ENCODE measurements at places on chromosomes 4 and X.

GRCh38 chr4:122863639-122864038 lies 37.0 kb downstream of the FGF2 start:
- no peak for DNase-seq

GRCh38 chr4:151581570-151581969 lies 172.6 kb downstream of the FHIP1A start:
- no peak for DNase-seq

GRCh38 chrX:72029483-72030411 lies 102.0 kb downstream of the RTL5 start:
- DNase-seq, result no peak

GRCh38 chr4:60002603-60003337 lies 1197.4 kb upstream of the ADGRL3 start:
- DNase-seq, result no peak

- DNase-seq, result no peak
Measured at GRCh38 chrX:19739683-19740082, 147.7 kb downstream of the SH3KBP1 start.

DNA sequence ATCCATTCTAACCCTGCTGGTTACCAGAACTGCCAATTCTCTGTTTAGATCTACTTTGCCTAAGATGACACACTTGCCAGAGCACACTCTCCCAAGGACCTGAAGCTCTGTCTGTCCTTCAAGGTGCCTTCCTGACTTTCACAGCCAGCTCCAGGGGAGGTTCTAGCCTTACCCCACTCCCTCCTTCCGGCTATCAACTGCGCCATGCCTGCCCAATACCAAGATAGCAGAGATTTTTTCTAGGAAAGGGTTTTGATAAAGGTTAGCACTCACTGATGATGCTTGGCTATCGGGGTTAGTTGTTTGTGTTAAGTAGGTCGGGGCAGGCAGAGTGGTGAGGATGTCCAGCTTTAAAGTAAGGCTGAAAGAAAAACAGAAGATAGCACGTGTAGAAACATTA lies 14.3 kb downstream of the ALPK1 start:
- DNase-seq, result no peak

DNA sequence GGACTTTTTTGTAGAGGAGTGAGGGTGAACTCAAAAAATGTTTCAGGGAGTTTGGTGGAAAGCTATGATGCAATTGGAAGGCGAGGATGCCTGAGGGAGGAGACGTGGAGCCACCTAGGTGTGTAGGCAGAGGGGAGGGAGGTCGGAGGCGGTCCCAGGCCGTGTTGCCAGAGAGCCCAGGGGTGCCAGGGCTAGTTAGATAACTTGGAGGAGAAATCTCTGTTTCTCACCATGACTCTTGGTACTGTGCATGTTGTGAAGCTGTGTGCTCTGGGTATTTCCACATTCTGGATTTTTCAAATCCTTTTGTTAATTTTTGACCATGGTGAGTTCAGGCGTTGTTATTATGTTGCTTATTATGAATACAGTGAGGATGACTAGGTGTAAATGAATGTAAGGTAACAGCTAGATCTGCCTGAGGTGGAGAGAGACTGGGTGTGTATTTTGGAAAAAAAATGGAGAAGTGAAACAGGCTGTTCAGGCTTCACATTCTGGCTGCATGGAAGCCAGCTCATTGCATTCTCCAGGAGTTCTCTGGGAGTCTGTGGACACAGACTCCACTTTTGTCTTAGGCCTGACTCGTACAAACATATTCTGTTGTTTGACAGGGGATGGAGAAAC lies 4.5 kb downstream of the RAB9A start:
- DNase-seq, result no peak

DNA sequence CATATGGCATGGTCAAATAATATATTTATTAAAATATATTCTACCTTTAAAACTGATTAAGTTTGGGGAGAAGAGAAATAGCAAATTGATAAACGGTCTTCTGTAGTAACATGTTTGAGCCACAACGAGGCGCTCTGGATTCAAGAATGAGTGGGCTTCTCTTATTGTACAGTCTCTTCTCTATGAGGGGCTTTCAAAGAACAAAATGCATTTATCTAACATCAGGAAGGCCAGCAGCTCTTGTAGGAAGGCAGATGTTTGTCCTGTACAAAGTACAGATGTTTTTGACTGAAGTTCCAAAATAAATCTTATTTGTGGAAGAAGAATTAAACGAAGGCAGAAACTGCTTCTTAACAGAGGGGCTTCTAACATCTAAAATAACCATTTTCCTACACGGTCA lies 153.6 kb downstream of the RASL11B start:
- DNase-seq, result no peak
